ENCODE measurements at places on chromosomes 2 and 18. TPM values are rescaled to one million over a fixed set of nuclear protein-coding genes. Genes with fewer than 3 reads are reported as not detected.

The BCL11A gene
- 20.7 TPM for polyA plus RNA-seq

The FEV gene
- polyA plus RNA-seq, result not detected

The ATP6V1B1 gene
- not detected for polyA plus RNA-seq

The ALPG gene
- polyA plus RNA-seq, result not detected

The SH3RF3 gene
- polyA plus RNA-seq, result 1.2 TPM

The BOLA3 gene
- 124 TPM for polyA plus RNA-seq

The CRYGD gene
- polyA plus RNA-seq, result not detected

The SLC4A3 gene
- 42.9 TPM for polyA plus RNA-seq

The CD226 gene
- 0.02 TPM for polyA plus RNA-seq

The HOXD13 gene
- polyA plus RNA-seq, result not detected

The PRKAG3 gene
- polyA plus RNA-seq, result 0.12 TPM

The FAM117B gene
- polyA plus RNA-seq, result 11.4 TPM

The CYP27A1 gene
- 125 TPM for polyA plus RNA-seq

The GAREM1 gene
- 17.3 TPM for polyA plus RNA-seq

All from cardiac muscle cell (in vitro differentiated cells and primary cell).